MG63 (cell line): ENCODE measurements at places on chromosomes 2 and 18. TPM values are rescaled to one million over a fixed set of nuclear protein-coding genes. Genes with fewer than 3 reads are reported as not detected.

DNA sequence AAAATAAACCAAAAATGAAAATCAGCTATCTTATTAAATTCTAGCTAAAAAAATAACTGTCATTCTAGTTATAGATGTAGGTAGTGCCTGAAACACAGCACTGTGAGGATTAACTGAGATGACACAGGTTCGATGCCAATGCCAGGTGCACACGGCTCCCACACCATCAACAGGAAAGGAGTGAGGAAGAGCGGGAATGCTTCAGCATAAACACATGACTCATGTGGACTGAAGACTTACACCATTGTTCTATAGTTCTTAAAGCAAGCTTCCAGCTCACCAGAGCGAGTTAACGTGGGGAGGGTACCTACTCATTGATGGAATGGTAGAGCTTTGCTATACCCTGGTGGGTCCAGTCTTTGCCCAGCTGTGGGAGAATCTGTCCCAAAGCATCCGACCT is 76.7 kb downstream of the EMILIN2 start:
- no peak for DNase-seq

GRCh38 chr2:176729706-176730569 is 460.7 kb downstream of the MTX2 start:
- DNase-seq, result peak; percentile 51

GRCh38 chr18:42011053-42011452 is 56.0 kb downstream of the PIK3C3 start:
- no peak for DNase-seq

DNA sequence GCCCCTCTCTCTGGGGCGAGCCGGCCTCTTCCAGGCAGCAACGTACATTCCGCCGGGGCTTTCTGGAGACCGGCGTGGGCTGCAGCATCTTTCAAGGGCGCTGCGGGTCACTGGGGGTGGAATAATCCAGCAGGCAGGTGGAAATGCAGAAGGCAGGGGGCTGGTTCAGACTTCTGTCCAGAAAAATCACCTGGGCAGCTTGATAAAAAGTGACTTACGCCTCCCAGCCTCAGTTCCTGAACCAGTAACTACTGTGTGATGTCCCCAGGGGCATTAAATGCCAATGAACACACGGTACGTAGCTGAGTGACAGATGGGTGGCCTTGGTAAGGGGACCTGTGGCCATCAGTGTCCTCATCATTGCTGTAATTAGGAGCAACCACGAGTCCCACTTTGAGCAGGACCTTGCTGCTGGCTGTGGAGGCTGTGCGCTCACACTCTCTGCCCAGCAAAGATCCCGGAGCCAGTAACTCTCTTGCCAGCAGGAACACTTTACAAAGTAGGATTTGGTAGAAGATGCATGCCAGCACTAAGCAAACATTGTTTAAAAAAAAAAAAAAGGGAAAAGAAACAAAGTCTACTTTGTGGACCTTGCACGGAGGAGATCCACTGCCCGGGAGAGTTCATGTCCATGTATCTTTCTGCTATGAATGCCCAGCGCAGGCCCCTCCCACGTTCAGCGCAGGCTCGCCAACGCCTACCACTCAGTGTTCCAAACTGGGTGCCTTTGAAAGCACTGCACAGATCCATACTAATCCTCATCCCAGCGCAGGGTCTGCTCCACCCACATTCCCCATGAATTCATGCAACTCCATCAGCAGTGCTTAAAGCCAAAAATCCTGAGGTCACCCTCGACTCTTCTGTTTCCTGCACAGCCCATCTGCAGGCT is 177.3 kb downstream of the HDAC4 start:
- DNase-seq, result peak; percentile 84

- peak; percentile 16 for DNase-seq
These were observed 26.1 kb downstream of the PID1 start for GRCh38 chr2:229244975-229245374.

- DNase-seq, result no peak
These were observed 4.2 kb downstream of the ZNF512 start for GRCh38 chr2:27587025-27587424.

Gene RHBDD1
- 5.1 and 19.6 TPM in 2 replicates for total RNA-seq

Gene LHCGR
- not detected in 2 replicates for total RNA-seq

Gene RUFY4
- not detected in 2 replicates for total RNA-seq
